8988T (cell line): ENCODE measurements at places on chromosomes 11 and 22.

DNA sequence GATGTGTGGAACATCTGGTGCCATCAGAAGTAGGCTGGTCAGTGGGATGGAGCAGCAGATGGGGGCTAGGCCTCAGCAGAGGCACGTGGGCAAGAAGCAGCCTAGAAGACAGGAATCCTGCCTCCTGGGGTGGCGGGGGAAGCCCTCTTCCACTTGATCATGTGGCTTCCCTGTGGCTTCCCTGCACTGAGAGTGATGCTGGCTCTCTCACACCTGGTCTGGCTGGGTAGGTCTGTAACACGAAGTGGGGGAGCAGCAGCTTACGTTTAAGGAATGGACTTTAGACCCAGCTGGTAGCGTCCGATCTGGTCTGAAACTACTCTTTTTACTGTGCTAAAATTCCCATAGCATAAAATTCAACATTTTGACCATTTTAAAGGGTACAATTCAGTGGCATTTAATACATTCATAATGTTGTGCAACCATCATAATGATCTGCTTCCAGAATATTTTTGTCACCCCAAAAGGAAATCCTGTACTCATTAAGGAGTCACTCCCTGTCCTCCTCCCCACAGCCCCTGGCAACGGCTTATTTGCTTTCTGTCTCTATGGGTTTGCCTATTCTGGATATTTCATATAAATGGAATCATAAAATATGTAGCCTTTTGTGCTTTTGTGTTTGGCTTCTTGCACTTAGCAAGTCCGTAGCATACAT, 21.7 kb downstream of the PTPN5 start:
- DNase-seq = no peak

DNA sequence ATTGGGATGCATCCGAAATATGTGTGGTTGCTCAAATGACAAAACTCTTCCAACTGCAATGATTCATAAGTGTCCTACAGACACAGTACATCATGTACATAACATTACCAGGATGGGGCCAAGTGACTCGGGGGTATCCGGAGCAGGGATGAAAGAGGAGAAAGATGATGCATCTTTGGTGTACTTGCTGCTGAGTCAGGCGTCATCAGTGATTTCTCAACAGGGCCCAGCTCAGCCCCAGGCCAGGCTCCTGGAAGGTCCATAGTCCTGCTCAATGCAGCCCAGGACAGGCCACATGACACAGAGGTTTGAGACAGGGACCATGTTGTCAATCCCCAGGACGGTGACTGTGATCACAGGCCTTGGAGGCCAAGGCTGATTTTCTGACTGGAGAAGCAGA, 59.3 kb downstream of the GGTLC2 start:
- DNase-seq = no peak

GRCh38 chr11:79017811-79018210, 423.0 kb downstream of the TENM4 start:
- DNase-seq = no peak

DNA sequence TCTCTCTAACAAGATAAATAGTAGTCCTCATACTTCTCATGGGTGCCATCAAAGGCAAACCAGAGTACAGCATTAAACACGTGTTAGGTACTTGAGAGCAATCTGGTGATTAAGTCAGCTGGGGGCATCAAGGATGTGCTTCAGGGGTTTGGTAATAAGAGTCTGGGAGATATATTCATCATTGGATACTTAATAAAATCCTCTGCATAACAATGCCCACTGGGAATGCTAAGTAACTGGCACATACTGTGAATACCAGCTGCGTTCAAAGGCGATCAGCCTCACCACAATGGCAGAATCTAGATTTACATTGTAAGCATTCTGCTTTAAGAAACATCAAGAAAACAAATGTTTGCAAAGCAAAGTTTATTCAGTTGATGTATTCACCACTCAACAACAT, 268.6 kb upstream of the PITPNB start:
- no peak for DNase-seq

GRCh38 chr11:70066628-70067027, 11.5 kb upstream of the ANO1 start:
- DNase-seq = no peak

- no peak for DNase-seq
Observed at GRCh38 chr11:88521799-88522201, 184.3 kb upstream of the CTSC start.

GRCh38 chr22:20237480-20238440, 30.4 kb downstream of the RTN4R start:
- DNase-seq = no peak

DNA sequence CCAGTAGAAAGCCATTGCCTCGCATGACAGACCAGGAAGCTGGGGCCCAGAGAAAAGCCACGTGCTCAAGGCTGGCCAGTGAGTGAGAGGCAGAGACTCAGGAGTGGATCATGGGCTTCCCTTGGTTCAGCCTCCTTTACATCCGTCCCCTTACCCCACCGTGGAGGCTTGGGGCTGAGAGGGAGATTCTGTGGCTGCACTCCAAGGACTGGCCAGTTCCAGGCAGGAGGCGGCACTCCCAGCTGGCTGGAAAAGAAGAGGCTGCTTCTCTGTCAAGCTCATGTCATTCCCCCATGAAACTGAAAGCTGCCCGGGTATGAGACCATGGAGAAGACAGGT, 6.6 kb upstream of the ASCL2 start:
- DNase-seq = no peak

DNA sequence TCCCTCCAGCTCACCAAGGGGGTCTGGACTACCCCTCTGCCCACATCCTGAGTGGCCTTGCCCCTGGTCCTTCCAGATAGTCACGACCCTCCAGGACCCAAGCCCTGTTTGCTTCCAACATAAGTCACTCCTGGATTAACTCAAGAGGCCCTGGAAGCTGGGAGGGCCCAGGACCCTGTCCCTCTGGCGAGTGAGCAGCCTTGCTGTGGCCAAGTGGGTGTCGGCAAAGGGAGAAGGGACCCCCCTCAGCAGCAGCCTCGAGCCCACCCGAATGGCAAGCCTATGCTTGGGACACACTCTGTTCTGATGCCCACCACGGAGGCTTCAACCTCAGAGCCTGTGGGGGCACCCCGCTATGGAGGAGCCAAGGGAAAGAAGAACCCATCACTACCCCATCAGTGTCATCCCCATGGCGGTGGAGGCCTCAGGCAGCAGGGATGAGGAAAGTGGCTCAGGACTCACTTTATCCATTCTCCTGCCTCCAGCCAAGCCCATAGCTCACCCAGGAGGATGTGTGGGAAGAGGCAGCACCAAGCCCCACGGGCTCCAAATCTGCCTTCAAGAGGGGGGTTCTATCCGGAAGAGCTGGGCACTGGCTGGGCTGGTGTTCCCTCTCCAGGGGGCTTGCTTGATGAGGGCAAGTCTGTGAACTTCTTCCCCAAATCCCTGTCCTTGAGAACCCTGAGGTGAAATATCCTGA, 12.5 kb downstream of the SLC22A12 start:
- DNase-seq = no peak

DNA sequence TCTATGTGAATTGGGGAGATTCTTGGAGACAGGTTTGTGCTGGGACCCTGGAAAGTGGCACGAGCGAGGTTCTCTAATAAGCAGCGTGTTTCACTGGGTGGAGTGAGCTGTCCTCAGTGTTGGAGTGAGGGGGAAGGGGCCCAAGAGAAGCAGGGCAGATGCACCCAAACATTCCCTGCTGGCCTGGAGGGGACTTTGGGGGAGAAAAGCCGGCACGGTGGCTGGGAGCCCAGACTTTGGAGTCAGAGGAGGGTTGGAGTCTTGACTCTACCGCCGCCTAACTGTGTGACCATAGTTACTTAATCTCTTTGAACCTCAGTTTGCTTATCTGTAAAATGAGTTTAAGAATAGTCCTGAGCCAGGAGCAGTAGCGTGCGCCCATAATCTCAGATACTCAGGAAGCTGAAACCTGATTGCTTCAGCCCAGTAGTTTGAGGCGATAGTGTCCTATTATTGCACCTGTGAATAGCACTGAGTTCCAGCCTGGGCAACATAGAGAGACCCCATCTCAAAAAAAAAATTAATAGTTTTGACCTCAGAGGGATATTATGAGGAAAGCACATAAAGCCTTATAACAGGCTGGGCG, 614 bp downstream of the NR1H3 start:
- DNase-seq = no peak

DNA sequence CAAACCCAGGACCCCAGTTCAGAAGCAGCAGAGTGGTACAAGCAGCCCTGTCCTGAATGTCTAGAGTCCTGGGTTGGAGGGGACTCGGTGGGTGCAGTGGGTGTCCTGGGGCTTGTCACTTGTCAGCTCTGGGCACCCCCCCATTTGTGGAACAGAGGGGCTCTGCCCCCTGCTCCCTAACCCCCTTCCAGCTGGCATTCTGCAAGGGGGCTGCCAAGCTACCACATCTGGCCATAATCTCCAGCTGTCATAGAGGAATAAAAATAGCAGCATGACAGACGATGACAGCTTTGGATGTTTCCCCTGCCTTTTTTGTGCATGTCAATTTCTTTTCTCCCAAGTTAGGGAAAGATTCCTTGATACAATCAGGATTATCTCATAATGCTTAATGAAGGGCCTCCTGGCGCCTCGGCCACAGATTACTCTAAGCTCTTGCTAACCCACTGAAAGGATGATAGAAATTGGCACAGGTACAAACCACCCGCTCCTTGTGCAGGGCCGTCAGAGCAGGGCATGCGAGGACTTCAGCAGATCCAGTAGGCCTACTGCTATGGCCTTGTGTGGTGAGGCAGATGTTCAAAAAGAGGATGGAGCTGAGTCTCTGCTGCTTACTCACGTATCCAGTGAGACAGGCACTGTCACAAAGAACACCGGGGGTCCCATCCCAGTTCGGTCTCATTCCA, 83.0 kb downstream of the ISX start:
- no peak for DNase-seq

GRCh38 chr11:46431211-46431610, 39.6 kb upstream of the CHRM4 start:
- no peak for DNase-seq

- DNase-seq = no peak
Observed at GRCh38 chr11:121059605-121060004, 35.7 kb downstream of the TBCEL start.

- no peak for DNase-seq
Observed at GRCh38 chr11:102664001-102664752, 39.0 kb upstream of the MMP20 start.

GRCh38 chr11:75313513-75314272, 37.8 kb downstream of the ARRB1 start:
- no peak for DNase-seq

GRCh38 chr11:133934599-133935550, 21.9 kb downstream of the IGSF9B start:
- DNase-seq = no peak

DNA sequence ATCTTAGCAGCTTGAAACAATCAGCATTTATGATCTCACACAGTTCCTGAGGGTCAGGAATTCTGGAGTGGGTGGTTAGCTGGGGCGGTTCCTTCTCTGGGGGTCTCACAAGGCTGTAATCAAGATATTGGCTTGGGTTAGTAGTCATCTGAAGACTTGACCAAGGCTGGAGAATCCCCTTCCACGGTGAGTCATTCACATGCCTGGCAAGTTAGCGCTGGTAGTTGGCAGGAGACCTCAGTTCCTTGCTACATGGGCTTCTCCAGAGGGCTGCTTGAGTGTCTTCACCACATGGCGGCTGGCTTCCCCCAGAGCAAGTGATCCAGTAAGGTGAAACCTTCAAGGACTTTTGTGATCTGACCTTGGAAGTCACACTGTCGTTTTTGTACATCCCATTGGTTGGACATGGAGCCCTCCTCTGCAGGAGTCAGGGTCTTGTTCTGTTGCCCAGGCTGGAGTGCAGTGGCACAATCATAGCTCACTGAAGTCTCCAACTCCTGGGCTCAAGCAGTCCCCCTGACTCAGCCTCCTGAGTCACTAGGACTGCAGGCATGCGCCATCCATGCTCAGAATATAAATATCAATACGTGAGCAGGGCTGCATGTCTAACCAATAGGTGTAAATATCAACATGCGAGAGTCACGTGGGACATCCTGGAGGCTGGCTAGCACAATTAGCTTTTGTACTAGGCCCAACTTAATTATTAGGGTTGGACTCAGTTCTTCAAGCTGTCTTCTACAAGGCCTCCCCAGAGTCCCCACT, 7.2 kb upstream of the NIPSNAP1 start:
- DNase-seq = no peak

DNA sequence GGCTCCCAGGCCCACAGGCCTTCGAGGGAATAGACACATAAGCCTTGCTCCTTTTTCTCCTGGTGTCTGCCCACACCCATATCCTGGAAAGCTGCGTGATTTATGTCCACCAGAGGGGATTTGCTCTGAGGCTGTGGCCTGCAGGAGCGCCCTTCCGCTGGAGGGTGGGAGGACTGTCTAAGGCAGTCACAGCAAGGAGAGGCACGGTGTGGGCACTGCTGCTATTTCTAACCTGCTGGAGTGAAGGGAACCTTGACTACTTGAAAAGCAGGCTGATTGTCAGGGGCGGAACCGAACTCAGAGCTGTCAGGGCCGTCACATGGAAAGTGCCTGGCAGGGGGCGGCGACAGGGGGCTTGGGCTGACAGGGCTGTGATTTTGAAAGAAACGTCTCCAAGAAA, 3.7 kb downstream of the UPB1 start:
- no peak for DNase-seq

- no peak for DNase-seq
Observed at GRCh38 chr11:76355172-76355571, 25.8 kb downstream of the THAP12 start.

DNA sequence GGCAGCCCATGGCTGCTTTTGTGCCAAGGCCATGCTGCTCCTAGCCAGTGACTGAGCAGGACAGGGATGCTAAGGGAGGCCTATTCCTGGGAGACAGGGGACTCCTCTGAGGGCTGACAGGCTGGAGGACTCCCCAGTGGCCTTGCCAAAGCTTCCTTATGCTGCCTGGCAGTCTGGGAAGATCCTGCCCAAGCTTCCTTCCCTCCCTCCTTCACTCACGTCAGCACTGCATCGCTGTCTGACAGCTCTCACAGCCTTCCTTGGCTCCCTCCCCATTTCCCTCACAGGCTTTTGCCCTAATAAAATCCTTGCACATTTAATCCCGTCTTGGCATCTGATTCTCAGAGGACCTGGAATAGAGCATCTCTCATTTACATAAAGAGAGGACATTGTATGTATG, 26.5 kb downstream of the HTR3A start:
- no peak for DNase-seq

DNA sequence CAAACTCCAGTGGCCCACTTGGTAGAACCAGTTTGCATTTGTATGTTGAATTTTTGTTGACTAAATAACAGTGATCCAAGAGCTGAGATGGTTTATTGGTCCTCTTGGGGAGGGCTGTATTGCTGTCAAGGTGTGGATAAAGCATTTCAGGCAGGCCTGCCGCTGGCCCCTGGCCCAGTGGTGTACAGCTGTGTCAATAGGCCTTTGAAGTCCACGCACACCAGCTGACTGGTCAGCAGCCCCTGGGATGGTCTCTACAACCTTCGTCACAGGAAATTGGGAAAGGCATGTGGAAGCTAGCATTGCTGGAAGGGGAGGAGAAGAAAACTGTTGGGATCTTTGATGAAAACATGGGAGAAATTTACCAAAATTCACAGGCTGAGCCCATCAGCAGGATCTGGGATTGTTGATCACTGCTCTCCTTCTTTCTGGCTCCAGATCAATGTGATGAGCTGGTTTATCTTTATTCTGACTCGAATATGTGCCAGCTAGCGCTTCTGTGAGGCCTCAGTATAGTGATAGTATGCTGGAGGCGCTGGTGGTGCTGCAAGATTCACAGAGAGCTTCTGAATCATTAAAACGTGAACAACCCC, 12.5 kb upstream of the E2F8 start:
- DNase-seq = no peak
